ENCODE measurements at places on chromosomes 1 and 21. TPM values are rescaled to one million over a fixed set of nuclear protein-coding genes. Genes with fewer than 3 reads are reported as not detected.

Gene LCE1B
- total RNA-seq = not detected

Gene TMPRSS3
- not detected for total RNA-seq

Gene INAVA
- 0.34 TPM for total RNA-seq

Gene CD1E
- not detected for total RNA-seq

Gene F13B
- not detected for total RNA-seq

Gene KIAA1614
- 9.2 TPM for total RNA-seq

Gene RPE65
- total RNA-seq = not detected

Gene GJB4
- not detected for total RNA-seq

Gene TRAF3IP3
- total RNA-seq = not detected

Gene FAM167B
- total RNA-seq = 0.30 TPM

Gene SSX2IP
- 7.1 TPM for total RNA-seq

Gene FGR
- total RNA-seq = under 0.01 TPM

Gene THEM4
- 12.5 TPM for total RNA-seq

Gene LRRN2
- total RNA-seq = not detected

Gene BRINP3
- total RNA-seq = not detected

Gene GORAB
- total RNA-seq = 6.2 TPM

Gene FCN3
- total RNA-seq = not detected

Gene KCND3
- total RNA-seq = not detected

Gene WNT4
- total RNA-seq = not detected

Gene GUCA2B
- not detected for total RNA-seq

Gene NUF2
- total RNA-seq = 34.0 TPM

Gene TFF2
- not detected for total RNA-seq

Gene FMO5
- total RNA-seq = 0.59 TPM

Gene CD84
- total RNA-seq = not detected

Gene GSTM5
- 6.4 TPM for total RNA-seq

Data from bronchus fibroblast of lung (primary cell).